Germinal center (tissue), 1 donor: ENCODE measurements at places on chromosomes 7 and 10.

DNA sequence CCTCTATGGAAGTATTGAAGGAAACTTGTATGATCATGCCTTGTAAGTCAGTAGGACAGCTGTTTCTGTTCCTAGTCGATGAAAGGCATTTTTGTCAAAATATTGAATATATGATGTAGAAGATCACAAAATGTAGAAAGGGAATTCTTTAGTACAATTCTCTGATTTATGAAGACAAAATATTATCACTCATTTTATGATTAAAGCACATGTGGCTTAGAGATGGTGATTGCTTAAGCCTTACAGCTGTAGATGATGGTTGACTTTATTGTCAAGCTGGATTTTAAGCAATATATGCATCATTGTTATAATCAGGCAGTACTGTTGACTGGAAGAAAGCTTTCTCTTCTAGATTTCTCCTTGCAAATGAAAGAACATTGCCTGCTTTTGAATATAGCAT, 26.4 kb downstream of the MXI1 start:
- no peak for DNase-seq

DNA sequence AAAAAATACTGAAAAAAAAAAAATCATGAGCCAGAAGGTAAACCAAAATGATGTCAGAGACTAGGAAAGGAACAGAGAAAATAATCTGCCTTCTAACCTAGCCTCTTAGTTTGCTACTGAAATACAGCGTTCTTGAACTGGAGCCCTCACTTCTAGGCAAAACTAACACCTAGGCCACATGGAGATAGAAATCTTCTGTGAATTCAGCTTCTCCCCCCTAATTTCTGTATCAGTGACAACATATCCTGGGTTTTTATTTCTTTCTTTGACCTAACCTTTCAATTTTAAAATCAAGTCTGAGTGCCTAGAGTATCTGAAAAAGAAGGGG, 100.1 kb upstream of the GLCCI1 start:
- DNase-seq, result no peak

GRCh38 chr7:19377611-19378344, 232.6 kb upstream of the FERD3L start:
- no peak for DNase-seq

DNA sequence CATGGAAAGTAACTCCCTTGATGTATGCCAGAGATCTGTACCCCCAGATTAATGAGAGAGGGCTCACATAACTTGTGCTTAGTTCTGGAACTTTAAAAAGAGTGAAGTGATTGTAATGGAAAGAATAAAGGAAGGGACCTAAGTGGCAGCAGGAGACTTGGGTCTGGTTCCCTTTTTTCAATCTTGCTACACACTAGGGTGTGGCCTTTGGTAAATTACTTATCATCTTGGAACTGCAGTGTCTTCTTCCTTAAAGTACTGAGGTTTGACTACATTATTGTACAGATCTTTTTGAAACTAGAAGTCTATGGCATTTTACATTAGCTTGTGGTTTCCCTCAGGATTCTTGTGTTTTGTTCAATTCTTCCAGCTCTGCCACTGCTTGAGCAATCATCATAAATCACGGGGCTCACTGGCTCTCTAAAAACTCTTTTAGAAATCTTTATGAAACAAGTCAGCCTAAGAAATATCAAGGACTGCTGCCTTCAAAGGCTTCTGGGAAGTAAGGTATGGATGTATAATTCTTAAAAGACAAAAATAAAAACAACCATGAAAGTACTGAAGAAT, 22.5 kb upstream of the CHRM2 start:
- no peak for DNase-seq

DNA sequence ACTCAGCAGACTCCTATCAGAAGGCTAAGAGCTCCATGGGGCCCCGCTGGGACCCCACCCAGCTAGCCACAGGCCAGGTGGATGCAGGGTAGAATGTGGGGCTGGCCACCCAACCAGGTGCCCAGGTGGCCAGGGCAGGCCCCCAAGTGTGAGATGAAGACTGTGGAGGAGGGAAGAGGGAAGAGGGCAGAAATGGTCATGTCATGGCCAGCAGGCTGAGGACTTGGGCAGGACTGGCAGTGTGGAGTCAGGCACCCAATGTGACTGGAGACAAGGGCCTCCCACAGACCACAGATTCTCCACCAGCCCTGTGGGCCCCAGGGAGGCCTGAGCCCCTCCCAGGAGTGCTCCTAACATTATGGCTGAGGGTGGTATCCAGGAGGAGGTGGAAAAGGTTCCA, 141.6 kb downstream of the TNS3 start:
- DNase-seq, result no peak

DNA sequence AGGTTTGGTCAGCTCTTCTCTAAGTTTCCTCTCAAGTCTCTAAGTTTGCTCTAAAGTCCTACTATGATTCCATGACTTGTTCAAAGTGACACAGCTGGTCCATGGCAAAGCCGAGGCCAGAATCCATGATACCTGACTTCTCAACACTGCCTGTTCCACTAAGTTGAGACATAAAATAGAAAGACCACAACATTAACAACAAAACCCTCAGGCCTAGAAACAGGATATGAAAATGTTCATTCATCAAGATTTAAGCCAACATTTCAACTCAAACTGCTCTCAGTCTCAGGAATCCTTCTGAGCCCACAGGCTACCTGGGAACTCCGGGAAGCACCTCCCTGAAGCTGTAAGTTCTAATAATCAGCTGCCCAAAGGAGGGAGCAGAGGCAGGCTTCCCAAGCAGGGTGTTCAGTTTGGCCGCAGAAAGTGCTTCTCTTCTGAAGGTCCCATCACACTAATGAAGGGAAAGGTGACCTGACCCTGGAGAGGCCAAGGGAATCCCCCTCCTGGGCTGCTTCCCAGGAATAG, 62.9 kb downstream of the STK17A start:
- no peak for DNase-seq

- no peak for DNase-seq
These were observed 119.3 kb upstream of the PTN start for GRCh38 chr7:137462847-137463246.

GRCh38 chr10:133187906-133188681, 28.1 kb downstream of the KNDC1 start:
- no peak for DNase-seq

- DNase-seq, result no peak
These were observed 28.6 kb upstream of the ADD3 start for GRCh38 chr10:109979215-109979614.

- DNase-seq, result no peak
These were observed 92.4 kb upstream of the JCAD start for GRCh38 chr10:30151581-30152389.

DNA sequence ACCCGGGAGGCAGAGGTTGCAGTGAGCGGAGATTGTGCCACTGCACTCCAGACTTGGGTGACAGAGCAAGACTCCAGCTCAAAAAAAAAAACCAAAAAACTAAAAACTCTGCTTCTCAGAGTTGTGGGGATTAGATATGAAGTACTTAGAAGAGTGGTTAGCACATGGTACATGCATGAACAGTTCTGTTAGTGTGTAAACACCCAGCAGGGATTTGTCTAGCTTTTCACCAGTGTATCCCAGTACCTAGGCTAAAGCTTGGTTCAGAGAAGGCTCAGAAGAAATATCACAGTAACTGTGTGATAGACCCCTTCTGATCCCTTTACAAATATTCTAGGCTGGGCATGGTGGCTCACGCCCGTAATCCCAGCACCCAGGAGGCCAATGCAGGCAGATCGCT, 9.5 kb downstream of the PPIA start:
- DNase-seq, result no peak

- DNase-seq, result no peak
These were observed 62.6 kb downstream of the CUL2 start for GRCh38 chr10:35027567-35027966.

GRCh38 chr7:156475666-156476065, 164.9 kb upstream of the RNF32 start:
- DNase-seq, result no peak

- no peak for DNase-seq
These were observed 43.0 kb downstream of the ELMO1 start for GRCh38 chr7:37405603-37406122.

DNA sequence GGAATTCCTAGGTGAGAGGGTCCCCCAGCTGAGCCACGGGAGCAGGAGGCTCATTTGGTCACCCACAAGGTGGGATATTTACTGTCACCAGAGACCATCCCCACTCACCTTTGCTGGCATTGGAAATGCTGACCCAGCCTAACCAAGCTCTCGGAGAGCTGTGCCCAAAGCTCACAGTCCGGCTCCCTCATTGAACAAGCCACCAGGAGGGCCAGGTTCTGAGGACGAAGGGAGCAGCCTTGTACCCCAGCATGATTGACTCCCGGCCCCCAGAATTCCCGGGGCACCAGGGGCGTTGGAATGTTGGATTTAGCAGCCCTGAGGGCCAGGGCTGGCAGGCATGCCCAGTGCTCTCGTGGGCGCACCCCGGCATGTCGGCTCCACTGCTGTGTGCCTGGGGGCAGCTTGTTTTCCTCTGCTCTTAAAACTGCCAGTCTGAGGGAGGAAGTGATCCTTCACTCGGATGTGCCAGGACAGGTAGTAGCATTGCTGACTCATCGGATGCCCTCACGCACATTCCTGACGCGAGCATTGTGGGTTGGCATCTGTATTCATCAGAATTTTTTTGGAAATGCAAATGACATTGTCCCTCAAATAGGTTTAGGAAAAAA, 23.3 kb downstream of the CLIP2 start:
- no peak for DNase-seq

- no peak for DNase-seq
These were observed 108.1 kb downstream of the GRID1 start for GRCh38 chr10:86258499-86258898.

DNA sequence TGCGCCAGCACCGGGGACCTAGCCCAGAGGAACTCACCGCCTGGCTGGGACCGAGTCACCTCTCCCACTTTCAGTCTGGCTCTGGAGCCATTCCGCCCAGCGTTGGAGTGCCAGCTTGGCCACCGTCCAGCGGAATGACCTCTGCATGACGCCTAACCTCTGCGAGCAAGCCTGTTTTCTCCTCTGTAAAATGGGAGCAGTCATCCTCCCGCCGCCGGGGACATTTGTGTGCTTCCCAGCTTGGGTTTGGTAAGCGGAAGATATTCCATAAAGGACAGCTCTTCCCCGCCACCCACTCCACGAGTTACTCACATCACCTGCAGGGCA, 1.3 kb upstream of the ZCCHC24 start:
- no peak for DNase-seq

DNA sequence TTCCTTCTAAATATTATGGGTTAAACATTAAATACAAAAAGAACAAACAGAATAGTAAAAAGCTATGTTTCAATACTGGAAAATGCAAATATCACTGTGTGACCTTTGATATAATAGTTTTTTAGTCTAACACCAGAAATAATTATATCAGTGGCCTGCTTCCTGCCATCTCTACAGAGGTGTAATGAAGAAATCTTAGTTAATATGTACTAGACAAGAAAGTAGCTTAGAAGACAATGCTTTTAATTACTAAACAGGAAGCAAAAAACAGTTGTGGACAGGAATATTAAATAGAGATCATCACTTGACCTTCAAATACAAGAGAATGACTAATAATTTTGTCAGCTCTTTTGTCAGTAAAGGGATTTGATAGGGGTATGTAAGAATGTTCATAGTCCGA, 47.4 kb upstream of the LRRN3 start:
- DNase-seq, result no peak

- DNase-seq, result no peak
These were observed 87.2 kb upstream of the DUSP5 start for GRCh38 chr10:110410329-110411046.

- DNase-seq, result no peak
These were observed 6.0 kb downstream of the AKR1B10 start for GRCh38 chr7:134533288-134533771.

GRCh38 chr7:45564886-45565455, 9.2 kb upstream of the ADCY1 start:
- no peak for DNase-seq

GRCh38 chr7:31121601-31122000, 69.5 kb downstream of the ADCYAP1R1 start:
- no peak for DNase-seq

GRCh38 chr7:34762764-34763163, 104.7 kb downstream of the NPSR1 start:
- DNase-seq, result no peak

DNA sequence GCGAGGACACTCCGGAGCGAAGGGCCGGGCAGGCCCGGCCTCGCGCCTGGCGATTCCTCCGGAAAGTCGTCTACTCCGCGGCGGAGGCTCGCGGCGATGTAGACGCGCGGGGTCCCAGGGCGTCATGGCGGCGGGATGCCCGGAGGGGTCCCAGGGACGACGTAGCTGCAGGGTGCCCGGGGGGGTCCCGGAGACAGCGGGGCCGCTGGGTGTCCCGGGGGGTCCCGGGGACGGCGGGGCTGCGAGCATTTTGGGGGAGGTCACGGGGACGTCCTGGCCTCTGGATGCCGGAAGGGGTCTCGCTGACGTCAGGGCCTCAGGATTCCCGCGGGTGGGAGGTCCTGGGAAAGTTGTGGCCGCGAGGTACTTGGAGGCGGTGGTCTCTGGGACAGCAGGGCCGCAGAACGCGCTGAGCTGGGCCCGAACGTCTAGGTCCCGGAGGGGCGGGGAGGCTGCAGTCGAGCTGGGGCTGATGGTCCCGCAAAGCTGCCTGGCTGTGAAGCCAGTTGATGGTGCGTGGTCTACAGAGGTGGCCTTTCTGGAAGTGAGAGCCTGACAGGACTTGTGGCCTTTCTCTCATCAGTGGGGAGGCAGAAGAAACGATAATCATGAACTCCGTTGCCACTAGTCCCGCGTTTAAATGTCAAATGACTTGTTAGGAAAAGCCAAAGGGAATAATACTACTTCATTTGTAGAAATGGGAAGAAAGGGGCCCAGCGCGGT, 637 bp downstream of the HSPA14 start:
- peak; percentile 57 for DNase-seq

DNA sequence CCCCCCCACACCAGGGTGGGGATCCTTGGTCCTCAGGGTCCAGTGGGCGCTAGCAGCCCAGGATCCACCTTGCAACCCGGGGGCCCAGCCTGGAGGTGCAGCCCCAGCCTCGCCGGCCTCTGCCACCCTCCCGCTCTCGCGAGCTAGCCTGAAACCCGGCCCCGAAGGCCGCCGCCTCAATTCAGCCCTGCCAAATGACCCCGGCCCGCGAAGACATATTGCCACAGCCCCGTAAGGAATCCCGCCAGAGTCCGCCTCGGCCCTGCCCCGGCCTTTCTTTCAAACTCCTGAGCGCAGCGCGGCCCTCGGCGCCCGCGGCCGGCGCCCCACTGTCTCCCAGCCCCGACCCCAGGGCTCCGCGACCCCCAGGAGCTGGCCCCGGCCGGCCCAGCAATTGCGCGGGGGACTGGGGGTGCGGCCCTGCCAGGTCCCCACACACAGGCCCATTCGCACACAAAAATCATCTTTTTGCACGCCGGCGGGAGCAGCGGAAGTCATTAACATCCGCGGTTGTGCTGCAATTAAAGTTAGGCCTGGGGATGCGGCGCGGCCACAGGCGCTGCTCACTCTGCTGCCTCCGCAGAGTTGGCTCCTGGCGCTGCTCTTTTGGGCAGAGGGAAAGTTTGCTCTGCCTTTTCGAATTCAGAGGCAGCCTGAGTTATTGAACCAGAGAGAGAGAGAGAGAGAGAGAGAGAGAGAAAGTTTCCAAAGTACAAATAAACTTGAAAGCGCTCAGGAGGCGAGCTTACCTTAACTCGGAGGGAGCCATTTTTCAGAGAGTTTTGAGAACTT, 4.0 kb downstream of the HOXA5 start:
- no peak for DNase-seq

- no peak for DNase-seq
These were observed 129.4 kb downstream of the KAT6B start for GRCh38 chr10:74955796-74956195.

GRCh38 chr10:59864141-59864962, 42.0 kb downstream of the CCDC6 start:
- no peak for DNase-seq
